NCI-H524 (cell line): ENCODE measurements at places on chromosomes 16 and 17.
A peak's percentile ranks its signal among the peaks of the same experiment; 100 is the strongest.

GRCh38 chr17:49993423-49994060, 1.5 kb downstream of the DLX3 start:
- DNase-seq, result peak; percentile 33

DNA sequence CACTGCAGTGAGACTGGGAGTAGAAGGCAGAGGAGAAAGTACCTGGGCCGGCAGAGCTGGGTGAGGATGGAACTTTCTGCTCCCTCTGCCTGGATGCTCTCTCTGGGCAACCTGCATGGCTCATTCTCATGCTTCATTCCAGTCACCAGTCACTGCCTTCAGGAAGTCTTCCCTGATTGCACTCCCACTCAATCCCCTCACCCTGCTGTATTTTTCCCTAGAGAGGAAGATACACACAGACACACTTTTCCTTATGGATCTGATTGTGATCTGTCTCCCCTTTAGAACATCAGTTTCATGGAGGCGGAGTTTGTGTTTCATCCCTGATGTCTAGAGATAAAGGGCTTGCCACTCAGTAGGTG, 44.9 kb downstream of the MEAK7 start:
- DNase-seq, result no peak

GRCh38 chr17:8322061-8322460, 12.0 kb downstream of the ARHGEF15 start:
- DNase-seq, result no peak

GRCh38 chr17:27458524-27458908, 2.3 kb downstream of the KSR1 start:
- no peak for DNase-seq

- no peak for DNase-seq
Measured at GRCh38 chr16:56202036-56202435, 10.7 kb downstream of the GNAO1 start.
